ENCODE measurements at places on chromosomes 5 and 9.

DNA sequence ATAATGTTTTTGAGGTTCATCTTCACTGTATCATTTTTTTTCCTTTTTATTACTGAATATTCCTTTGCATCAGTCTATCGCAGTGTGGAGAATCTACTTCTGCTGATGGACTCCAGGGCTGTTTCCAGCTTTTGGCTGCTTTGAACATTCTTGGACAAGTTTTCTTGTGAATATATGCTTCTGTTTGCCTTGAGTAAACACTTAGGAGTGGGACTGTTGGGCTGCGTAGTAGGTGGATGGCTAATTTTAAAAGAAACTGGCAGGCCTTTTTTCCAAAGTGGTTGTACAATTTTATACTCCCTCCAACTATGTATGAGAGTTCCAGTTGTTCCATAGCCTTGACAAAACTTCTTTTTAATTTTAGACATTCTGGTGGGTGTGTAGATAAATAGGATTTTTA is 102.4 kb downstream of the WDR41 start:
- DNase-seq = no peak

GRCh38 chr9:34742710-34743109 is 32.8 kb upstream of the CCL21 start:
- no peak for DNase-seq

GRCh38 chr5:77358255-77359205 is 133.6 kb downstream of the WDR41 start:
- no peak for DNase-seq

DNA sequence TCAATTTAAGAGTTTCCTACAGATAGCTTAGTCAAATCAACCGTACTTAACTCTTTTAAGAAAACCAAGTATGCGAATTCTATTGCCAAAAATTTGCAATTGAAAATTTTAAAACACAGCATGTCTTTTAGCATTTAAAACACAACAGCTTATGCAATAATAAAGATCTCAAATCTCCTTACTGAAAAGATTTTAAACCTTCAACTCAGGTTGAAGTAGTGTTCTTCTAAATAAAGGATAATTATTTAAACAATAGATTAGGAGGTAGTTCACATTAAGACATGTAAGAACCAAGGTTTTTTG is 5.5 kb downstream of the NR3C1 start:
- no peak for DNase-seq

- DNase-seq = no peak
Observed at GRCh38 chr9:93642961-93643360, 66.6 kb downstream of the PHF2 start.

GRCh38 chr5:172595596-172596455 is 45.2 kb upstream of the NEURL1B start:
- DNase-seq = no peak

Measured in amygdala (tissue), 56 donors.